ENCODE measurements at places on chromosomes 3 and 15.

- no peak for DNase-seq
These were observed 83.6 kb downstream of the TIGIT start for GRCh38 chr3:114377426-114377825.

GRCh38 chr3:43995547-43996378 lies 245.9 kb upstream of the TOPAZ1 start:
- no peak for DNase-seq

DNA sequence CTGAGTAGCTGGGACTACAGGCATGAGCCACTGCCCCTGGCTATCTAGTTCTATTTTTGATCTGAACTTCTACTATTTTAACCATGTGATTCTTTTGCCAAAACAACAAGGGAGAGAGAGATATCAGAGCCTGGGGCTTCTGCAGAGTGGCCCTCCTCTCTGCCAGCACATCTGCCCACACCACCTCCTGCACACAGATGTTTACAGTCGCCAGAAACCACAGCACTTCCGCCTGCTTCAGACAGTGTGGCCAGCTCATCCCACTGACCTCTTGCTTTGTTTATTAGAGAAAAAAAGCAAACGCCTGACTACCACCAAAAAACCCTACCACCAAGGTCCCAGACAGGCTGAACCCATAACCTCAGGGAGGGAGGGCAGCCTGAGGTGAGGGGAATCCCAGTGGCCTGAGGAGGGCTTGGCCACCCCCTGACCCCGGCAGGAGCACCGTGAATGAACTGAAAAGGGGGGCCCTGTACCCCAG lies 85.9 kb upstream of the ABHD2 start:
- no peak for DNase-seq

GRCh38 chr15:92900731-92901071 lies 577 bp downstream of the CHD2 start:
- DNase-seq: no peak

DNA sequence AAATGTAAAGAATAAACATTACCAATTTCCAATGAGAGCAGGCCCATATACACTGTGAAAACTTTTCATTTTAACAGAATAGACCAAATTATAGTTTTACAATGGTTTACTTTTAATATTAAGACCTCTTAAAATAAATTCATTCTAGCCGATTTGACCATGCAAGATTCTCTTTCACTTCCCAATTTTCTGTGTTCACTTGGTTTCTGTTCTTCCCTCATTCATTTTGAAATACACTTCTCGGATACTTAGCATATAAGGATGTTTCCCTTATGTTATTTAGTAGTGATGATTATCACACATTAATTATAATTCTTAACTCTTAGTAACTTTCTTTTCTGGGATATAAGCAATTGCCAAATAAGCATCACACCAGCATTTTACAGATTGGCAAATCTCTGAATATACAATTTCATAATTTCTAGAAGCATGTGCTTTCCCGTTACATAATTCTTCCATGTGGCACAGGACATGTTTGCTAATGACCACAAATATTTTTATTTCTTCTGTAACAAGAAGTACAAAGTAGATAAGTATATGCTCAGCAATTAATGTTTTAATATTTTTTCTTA lies 13.9 kb downstream of the OR5H15 start:
- DNase-seq: no peak

- no peak for DNase-seq
These were observed 66.6 kb downstream of the USF3 start for GRCh38 chr3:113629584-113630421.

- no peak for DNase-seq
These were observed 23.9 kb upstream of the NEK10 start for GRCh38 chr3:27392950-27393679.

GRCh38 chr3:10518506-10519150 lies 13.2 kb upstream of the ATP2B2 start:
- DNase-seq: no peak

GRCh38 chr3:107128946-107129345 lies 248.3 kb upstream of the CCDC54 start:
- no peak for DNase-seq

GRCh38 chr15:100508641-100509300 lies 20.0 kb downstream of the CERS3 start:
- DNase-seq: no peak

DNA sequence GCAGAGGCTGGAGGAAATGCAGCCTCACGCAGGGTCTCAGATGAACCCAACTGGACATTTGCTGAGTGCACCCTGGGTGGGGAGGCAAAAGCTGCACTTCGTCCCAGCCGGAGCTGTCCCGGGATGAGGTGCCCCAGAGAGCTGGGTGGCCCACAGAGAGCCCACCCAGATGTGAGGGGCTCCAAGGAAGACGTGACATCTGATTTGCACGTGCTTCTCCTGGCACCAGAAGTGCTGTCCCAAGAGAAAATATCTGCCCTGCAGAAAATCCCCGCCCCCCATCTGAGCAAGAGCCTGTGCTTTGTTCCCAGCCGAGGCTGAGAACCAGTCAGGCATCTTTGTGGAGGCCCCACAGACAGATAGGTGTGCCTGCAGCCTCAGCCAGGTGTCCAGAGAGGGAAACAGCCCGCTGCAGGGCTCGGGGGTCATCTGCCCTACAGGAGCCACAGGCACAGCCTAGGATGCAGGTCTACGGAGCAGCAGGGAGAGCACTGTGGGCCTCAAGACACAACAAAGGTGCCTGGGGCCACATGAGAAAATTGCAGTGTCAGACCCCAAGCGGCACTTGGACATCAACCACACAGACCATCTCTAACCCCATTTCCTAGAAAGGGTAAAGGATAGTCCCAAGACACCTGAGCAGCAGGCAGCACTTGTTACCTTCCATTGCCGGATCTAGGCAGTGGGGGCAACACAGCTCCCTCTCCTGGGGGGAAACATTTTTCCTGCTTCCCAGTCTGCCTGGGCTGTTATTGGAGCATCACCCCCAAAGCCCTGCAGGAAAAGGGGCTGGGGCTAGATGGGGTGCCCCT lies 5.8 kb downstream of the TMIE start:
- no peak for DNase-seq

DNA sequence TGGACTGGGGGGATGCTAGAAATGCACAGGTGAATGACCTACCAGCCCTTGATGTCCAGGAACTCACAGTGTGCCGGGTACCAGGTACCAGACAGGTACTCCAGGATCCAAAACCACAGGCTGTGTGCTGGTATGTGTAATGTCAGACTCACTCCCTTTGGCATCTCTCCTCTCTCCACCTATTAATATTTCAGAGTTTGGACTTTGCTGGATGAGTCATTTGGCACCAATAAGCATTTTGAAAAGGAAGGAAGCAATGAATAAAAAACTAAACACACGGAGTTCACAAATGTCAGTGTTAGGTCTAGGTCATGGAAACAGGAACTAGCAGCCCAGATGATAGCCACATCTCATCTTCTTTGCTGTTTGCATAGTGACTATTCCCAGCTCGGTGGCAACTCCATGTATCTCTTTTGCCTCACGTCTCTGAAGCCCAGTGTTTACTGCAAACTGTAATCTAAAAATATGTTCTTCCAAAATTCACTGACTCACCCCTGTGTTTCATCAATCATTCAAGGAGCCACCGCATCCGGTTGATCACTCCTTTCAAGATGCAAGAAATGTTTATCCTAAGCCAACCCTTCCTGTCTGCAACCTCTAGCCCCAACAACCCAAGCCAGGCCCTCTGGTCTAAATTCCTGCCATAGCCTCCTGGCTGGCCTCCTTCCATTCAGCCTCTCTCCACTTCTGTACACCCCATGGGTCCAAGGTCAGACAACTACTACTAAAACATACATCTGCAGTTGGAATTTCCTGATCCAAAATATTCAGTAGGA lies 8.4 kb downstream of the ITGB5 start:
- DNase-seq: no peak

GRCh38 chr3:149879872-149880271 lies 66.9 kb downstream of the RNF13 start:
- DNase-seq: peak; percentile 47

GRCh38 chr3:23175341-23176083 lies 27.6 kb upstream of the UBE2E2 start:
- DNase-seq: no peak

GRCh38 chr3:149315694-149316093 lies 17.7 kb downstream of the TM4SF18 start:
- no peak for DNase-seq

DNA sequence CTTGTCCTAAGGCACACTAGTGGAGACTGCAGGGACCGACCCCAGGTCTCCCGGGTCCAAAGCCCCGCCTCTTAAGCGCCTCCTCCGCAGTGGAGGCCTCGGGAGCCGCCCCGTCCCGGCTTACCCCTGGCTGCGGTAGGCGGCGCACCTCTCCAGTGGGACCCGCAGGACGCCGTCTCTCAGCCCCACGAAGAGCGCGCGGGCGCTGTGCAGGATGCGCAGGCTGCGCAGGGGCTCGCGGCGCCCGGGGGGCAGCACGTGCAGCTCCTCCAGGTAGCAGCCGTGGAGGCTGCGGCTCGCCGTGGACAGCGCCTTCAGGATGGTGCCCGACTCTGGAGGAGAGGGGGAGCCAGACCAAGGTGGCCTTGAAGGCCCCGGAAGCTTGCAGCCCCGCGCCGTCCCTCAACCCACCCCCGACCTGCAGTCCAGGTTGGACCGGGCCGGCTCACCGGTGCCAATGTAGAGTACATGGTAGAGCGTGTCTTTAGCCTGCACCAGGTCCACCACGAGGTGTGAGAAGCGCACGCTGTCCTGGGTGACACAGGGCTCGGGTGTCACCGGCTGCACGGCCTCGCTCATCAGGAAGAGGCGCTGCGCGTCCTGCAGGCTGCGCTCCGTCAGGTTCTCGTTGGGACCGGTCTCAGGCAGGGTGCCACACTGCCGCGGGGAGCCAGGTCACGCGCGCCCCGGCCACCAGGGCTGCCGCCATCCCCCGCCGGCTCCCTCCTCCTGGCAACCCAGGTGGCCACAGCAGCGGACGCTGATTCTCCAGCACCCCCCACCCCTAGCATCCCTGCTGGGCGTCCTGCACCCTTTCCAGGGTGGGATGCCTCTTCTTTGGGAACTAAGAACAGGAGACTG lies 105.5 kb downstream of the SEMA5B start:
- no peak for DNase-seq

DNA sequence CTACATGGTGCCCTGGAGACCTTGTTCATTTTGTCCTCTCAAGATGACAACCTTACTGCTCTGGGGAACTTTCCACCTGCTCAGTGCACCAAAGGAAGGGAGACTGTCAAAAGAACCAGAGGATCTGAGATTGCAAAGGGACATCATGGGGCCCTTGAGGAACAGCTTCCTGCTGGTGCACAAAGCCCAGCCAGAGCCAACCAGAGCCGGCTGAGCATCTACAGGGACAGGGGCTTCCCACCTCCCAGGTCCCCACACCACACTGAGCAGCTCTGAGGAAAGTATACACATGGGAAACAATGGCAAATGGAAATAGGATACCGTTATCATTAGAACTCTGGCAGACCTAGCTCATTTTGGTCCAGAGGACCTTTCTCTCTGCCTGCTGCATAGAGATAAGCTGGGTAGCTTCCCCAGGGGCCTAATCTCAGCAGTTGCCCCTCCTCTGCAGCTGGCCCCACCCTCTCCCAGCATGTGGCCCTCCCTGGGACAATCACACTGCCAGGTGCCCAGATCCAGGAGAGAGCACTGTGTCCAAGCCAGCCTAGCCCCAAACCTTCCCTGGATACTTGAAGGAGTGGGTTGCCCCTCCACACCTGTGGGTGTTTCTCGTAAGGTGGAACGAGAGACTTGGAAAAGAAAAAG lies 123.4 kb upstream of the PRR20G start:
- no peak for DNase-seq

- DNase-seq: no peak
These were observed 10.9 kb upstream of the PIGZ start for GRCh38 chr3:196979545-196979944.

GRCh38 chr15:67148196-67148701 lies 82.8 kb downstream of the SMAD3 start:
- DNase-seq: no peak

- no peak for DNase-seq
These were observed 549 bp downstream of the TRH start for GRCh38 chr3:129974833-129975704.

DNA sequence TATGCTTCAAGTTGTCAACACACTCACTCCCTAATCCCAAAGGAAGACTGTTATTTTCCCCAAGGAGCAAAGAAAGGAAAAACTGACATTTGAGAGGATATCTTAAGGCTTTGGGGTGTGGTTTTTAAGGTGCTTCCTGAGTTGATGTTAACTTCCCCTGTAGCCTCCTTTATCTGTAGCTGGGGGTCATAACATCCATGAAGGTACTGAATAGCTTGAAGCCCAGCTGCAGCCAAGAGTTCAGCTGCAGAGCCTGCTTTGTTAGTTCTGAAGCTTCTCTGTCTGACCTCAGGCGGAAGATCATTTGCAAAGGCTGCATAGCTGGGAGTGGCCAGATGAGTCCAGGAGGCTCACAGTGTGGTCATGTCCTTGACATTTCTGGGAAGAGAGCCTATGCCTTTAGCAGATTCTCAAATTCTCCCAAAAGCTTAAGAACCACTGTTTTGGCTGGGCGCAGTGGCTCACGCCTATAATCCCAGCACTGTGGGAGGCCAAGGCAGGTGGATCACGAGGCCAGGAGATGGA lies 165.4 kb downstream of the SV2B start:
- DNase-seq: no peak
